ENCODE measurements at places on chromosomes 5 and 9.
A peak's percentile ranks its signal among the peaks of the same experiment; 100 is the strongest.

GRCh38 chr9:8823131-8823895 lies 1023.7 kb upstream of the DMAC1 start:
- no peak for DNase-seq

- DNase-seq, result no peak
These were observed 230.3 kb upstream of the RFX3 start for GRCh38 chr9:3756071-3756470.

DNA sequence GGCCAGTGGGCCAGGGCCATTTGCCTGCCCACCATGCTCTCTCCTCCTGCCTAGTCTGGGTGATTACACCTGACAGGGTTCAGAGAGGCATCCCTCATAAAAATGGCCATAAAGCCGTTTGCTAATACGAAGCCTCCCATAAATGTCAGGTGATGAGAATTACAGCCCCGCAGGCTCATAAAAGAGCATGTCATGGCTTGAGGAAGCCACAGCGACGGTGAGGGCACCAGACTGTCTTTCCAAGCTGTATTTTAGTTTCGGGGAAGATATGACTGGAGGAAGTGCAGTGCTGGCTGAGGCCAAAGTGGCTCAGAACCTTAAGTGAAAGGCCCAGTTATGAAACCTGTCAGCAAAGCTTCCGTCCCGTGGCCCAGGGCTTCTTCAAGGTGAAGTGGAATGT lies 18.5 kb upstream of the TCERG1 start:
- no peak for DNase-seq

DNA sequence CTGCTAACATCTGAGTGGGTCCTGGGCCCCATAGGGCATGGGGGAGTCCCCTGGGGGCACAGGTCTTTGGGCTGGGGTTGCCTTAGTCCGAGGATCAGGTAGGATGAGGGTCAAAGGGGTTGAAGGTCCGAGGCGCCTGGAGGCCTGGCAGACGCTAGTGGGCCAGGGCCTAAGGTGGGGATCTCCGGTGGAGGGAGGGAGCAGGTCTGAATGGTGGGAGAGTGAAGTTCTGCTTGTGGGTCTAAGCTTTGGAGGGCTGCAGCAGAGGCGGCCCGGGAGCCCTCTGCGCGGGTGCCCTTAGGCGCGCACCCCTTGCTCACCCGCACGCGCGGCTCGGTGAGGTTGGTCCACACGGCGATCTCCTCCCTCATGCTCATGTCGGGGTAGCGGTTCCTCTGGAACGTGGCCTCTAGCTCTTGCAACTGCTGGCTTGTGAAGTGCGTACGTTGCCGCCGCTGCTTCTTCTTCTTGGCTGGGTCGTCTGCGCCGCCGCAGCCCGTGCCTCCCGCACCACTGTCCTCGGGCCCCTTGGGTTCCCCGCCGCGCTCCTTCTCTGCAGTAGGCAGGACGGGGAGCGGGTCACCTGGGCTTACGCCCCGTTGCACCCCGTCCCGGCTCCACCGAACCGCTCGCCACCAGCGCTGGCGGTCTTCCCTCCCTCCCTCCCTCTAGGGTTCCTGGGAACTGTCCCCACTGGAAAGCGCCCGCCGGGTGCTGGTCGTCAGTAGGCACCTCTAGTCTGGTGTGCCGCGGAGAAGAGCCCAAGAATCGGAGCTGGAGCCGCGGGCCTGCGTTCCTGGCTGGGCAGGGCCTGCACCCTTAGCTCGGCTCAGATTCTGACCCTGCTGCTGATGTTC lies 2.8 kb downstream of the PITX1 start:
- DNase-seq, result no peak

- DNase-seq, result no peak
These were observed 110.7 kb downstream of the FEM1C start for GRCh38 chr5:115433918-115434317.

DNA sequence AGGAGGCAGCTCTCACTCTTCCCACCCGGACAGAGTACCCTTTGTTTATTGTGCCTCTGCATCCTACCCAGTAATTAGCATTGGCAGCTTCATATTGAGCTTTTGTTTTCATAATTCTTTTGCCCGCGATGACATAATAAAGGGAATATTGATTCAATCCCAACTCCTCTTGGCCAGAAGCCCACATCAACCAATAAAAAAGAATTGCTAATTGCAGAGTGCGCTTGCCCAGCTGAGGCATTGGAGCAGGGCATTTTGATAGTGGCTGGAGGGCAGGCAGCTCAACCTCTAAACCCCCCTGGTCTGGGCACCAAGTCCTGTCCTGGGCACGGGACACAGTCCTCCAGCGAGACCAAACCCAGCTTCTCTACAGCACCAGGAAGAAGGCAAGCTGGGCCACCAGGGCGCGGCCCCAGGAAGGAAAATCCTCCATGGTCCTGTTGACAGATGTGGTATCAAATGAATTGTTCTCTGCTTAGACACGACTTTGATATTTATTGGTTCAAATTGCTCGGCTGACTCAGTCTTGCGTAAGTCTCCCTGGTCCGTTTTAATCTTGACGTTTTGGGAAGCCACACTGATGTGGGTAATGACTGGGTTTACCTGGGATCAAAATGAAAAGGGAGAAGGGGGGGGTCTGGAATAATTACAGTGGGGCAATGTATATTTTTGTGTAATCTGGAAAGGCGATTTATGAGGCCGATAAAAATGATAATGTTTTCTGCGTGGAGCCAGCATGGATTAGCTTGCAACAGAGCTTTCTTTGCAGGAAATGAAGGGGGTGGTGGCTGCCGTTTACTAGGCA lies 220.7 kb upstream of the MSX2 start:
- DNase-seq, result peak; percentile 65

DNA sequence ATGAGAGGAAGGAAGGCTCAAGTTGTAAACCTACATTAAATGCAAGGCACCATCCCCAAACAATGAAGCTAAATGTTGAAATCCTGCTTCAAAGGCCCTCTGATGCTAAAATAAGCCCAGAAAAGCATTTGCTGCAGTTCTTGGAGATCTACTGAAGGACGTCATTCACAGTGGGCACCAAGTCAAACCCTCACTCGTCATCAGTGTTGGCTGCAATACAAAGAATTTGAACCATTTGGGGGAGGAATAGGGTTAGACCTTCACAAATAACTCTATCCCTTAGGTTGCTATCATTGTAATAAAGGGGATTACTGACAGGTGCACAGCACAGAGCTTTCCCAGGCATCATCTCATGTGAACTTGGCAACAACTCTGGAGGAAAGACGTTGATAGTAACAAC lies 9.3 kb upstream of the MEGF9 start:
- no peak for DNase-seq

DNA sequence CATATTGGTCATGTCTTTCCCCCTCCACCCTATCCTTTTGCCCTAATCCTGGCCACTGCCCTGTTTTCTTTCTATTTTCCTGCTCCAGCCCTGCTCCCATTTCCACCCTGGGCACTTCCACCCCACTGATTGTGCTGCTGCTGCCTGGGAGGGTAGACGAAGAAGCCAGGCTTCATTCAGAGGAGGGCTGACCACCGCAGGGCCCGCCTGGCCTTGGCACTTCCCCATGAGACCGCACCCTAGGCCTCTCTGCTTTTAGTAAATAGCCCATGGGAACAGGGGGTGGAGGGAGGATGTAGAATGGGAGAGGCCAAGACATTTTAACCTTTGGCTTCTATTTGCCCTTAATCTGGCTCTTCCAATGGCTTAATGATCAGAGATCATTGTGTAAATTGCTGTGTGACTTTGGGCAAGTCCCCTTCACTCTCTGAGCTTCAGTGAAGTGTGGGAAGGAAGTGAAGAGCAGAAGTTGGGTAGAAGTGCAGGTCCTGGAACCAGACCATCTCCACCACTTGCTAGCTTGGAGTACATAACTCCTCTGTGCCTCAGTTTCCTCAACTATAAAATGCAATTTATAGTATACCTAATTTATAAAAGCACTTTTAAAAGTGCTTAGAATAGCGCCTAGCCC lies 13.6 kb upstream of the GPX3 start:
- no peak for DNase-seq

DNA sequence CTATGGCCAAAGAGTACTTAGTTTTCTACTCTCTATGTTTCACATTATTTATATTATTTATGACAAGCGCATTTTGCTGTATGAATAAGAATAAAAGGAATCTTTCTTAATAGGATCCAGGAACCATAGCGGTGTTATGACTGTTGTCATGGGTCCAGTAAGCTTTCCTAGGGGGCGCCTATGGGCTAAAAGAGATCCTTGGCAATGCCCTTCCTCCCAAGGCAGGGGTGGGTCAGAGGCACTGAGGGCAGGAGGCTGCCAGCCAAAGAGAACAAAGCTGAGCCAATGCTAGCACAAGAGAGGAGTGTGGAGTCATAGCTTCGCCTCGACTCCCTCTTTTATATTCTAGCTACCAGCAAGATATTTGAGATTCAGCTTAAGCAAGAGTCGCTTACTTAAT lies 98.4 kb upstream of the GNAQ start:
- no peak for DNase-seq

DNA sequence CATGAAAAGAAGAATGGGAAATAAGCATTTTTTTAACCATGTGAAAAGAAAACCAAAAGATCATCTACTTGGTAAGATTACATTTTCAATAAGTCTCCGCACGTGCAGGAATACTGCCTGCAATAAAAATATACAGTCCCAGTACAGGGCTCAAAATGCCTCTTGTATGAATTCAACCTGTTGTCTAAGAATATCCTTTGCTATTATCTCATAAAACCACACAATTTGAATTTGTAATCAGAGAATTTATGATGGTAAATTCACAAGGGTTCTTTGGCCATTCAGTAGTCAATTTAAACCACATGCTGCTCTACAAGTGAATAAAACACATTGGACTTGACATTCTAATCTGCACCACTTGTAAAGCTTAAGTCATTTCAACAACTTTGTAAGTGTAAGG lies 46.6 kb downstream of the ST8SIA4 start:
- DNase-seq, result no peak

DNA sequence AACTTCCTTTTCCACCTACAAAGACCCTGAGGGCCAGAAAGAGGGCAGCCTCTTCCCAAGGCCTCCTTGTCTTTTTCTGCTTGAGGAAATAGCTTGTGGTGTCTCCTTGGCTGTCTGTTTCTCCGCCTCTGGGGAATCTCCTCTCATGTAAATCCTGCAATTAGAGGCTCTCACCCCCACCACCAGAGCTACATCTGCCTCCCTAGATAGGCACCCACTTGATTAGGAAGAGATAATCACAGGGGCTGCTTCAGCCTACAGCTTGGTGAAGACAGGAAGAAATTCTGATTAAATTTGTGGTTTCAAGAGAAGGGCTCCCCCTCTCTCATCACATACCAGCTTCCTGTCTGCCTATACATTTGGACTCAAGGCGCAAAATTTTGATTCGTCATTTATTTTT lies 75.6 kb downstream of the TLR4 start:
- DNase-seq, result no peak
